ENCODE measurements at places on chromosomes 1 and 21. TPM values are rescaled to one million over a fixed set of nuclear protein-coding genes. Genes with fewer than 3 reads are reported as not detected.

DNA sequence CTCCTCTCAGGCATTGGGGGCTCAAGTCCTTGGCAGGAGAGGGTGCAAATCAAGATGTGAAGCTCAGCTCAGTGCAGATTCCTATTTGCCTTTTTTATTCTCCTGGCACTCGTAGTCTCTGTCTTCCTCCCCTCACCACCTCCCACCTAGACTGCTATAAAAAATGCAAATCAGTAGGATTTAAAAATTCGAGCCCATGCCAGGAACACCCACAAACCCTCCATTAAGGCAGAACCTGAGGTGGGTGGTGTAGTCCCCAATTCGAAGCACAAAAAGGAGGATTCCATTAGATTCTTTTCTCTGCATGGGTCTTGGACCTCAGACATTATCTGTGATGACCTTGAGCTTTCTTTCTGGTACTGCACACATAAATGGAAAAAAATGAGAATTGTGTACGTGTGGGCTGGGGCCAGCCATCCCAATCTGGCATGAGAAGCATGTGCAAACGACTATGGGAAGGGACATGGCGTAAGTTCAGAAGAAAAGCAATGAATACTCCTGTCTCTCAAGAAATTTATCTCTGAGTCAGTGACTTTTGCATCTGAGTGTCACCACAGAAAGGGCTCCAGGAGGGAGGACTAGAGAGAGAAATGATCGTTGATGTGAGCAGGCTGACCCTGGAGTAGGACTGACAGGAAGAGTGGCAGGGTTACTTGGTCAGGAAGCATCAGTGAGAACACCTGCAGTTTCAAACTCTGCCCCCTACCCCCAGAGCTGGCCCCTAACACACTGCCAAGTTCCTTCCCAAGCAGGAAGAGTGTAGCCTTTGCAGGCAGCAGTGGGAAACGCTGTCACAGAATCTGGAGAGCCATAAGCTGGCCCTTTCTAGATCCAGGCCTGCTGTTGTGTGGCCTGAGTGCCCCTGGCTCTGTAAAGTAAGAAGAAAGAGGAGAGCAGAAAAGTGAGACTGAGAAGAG lies 1.7 kb downstream of the INKA2 start:
- DNase-seq = no peak

TCP10L gene
- not detected for total RNA-seq

GRCh38 chr1:164836614-164837018 lies 277.6 kb downstream of the PBX1 start:
- no peak for DNase-seq

DNA sequence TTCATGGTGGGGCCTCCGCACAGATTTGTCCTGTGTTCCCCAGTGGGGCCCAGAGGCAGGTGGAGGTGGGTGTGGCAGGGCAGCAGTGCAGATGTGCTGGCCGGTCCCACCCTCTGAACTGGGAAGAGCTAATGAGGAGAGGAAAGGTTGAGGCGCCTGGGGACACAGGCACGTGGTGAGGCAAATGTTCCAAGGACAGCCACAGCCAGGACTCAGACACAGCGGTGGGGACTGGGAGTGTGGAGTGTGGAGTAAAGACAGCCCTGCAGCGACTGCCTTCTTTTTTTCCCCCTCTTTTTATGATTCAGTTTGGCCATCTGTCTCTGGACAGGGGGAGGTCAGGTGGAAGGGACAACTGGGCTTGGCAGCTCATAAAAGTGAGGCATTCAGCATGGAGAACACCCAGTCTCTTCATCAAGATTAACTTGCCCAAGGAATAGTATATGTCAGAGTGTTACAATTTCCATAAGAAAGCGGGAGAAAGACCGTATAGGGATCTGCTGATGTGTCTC lies 104.2 kb upstream of the GCLM start:
- DNase-seq = no peak

GRCh38 chr1:59308839-59309238 lies 11.9 kb downstream of the FGGY start:
- no peak for DNase-seq

DNA sequence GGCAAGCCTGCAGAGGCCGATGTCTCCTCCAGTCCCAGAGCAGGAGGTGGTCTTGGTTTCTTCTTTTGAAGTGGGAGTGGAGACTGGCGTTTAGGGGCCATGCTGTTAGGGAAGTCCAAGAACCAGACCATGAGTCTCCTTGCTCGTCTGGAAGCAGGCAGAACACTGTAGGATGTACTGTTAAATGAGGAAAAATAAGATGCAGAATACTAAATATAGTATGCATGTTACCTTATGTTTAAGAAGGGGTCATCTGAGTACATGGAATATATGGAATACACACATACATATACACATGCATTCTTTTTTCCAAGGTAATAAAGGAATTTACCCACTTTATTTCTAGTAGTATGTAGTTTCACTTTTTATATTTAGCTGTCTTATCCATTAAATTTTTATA lies at the start of gene SETSIP:
Gene SETSIP, minus strand, starts transcription at position 101 of the 400 bp plus-strand sequence. Its CDS starts 0 bp downstream, at position 101.
- no peak for DNase-seq

- DNase-seq = no peak
Observed at GRCh38 chr1:246308533-246309075, 198.5 kb downstream of the SMYD3 start.

C1orf185 gene
- total RNA-seq = not detected

- DNase-seq = no peak
Observed at GRCh38 chr21:33025489-33026442, at the start of gene OLIG2. Gene OLIG2, plus strand, starts transcription at chr21:33025935. Its CDS starts 928 bp downstream, at chr21:33026863.

DNA sequence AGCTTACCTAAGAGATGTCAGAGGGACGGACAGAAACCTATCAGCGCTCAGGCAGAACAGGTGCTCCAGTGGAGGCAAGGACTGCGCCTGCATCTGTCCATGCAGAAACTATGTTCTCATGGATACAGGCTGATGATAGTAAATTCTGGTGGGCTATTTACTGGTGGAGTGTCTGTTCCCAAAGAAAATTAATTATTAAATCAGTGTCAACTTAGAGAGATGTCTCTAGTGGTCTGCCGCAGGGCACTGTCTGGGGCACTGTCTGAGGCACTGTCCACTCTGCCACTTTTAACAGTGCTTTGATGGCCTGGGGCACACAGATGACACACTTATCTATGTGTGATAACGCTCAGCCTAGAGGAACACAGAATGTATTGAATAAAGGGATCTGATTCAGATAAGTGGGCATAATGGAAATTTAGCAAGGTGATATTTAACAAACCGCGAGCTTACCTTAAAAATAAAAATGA lies 148.1 kb downstream of the RGS7 start:
- no peak for DNase-seq

GRCh38 chr1:33777337-33777736 lies 86.5 kb upstream of the HMGB4 start:
- DNase-seq = no peak

All from MCF 10A (cell line).